Activated naive CD8-positive, alpha-beta T cell treated with anti-CD3 and anti-CD28 coated beads, Interleukin-2, amount 50 U/mL, for 16 hours (primary cell): ENCODE measurements at places on chromosomes 5 and 9.

- no peak for DNase-seq
These were observed 21.6 kb upstream of the FBN2 start for GRCh38 chr5:128559300-128560297.

- peak; percentile 74 for DNase-seq
These were observed 17.8 kb upstream of the DPM2 start for GRCh38 chr9:127955294-127956015.

GRCh38 chr5:136047858-136048257, 19.1 kb downstream of the TGFBI start:
- no peak for DNase-seq

GRCh38 chr5:144812763-144813162, 642.1 kb downstream of the KCTD16 start:
- DNase-seq: no peak

DNA sequence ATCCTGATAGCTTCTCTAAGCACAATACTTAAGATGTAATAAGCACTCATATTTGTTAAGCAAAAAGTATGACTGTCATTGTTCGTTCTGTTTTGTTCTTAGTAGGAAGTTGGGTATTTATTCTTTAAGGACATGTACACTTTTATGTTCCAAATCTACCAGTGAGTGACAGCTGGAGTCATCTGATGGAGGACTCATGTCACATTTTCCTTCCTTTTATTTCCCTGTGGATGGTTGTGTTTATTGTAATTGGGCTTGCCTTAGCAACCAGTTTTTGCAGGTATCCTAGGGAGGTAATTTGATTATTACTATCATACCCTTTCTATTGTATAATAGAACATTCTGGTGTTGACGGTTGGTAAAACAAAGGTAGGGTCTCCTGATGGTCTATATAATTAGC, 145.7 kb downstream of the ZSWIM6 start:
- DNase-seq: no peak

GRCh38 chr5:152978141-152978835, 512.2 kb upstream of the GRIA1 start:
- DNase-seq: no peak
